Peyer's patch (tissue), 4 donors: ENCODE measurements at places on chromosomes 3 and 15. TPM values are rescaled to one million over a fixed set of nuclear protein-coding genes. Genes with fewer than 3 reads are reported as not detected.

DNA sequence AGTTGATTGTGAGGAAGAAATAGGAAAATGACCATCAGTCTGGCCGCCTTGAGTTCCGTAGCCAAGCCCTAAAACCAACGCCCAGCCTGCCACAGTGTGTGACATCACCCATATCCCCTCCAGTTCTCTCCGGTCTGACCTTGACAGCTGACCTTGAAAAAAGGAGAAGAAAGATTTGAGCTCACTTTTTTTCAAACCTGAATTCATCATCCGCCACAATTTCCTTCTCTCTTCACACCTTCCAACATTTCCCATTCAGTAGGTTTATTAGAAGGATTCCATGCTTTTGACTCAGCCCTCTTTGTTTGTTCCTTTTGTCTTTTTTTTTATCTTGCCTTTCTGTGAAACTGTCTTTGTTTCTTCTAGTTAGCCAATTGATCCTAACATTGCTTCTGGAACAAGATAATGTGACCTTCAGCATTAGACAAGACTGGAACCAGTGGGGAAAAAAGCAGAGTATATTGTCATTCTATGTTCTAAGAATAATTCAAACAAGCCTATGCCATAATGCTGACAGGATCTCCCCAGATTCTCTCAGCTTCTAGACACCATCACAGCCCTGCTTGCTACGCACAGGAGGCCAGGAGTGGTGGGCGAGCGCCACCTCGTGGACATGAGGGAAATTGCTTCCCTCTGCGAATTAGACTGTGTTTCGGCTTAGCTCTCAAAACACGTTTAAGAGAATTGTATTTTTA lies 283.1 kb downstream of the FGF12 start:
- peak; percentile 60 for DNase-seq

DNA sequence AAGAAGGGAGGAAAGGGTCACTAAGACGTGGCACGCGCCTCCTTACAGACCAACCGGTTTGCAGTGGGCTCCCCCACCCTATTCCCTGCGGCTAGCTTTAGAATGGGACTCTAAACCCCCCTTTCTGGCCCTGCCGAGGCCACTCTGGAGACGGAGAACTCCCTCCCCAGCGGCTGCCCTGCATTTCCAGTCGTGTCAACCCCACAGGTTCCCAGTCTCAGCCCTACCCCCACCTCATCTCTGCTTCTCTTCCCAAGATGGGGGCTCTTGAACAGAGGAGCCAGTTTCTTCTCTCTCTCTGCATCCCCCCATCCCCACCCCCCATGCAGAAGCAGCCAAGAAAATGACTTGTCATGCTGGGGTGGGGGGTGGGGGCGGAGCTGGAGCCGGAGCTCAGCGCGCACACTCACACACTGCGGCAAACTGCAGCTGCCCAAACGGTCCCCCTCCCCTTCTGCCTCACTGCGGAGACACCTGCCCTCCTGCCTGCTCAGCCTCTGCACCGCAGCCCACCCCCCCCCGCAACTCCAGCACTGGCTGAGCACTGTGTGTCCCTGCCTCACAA lies 871 bp downstream of the MAP1A start:
- no peak for DNase-seq

GRCh38 chr3:83622526-83622925 lies 1336.3 kb upstream of the CADM2 start:
- DNase-seq, result no peak

GRCh38 chr3:53111822-53112221 lies 18.4 kb downstream of the RFT1 start:
- DNase-seq, result no peak

DNA sequence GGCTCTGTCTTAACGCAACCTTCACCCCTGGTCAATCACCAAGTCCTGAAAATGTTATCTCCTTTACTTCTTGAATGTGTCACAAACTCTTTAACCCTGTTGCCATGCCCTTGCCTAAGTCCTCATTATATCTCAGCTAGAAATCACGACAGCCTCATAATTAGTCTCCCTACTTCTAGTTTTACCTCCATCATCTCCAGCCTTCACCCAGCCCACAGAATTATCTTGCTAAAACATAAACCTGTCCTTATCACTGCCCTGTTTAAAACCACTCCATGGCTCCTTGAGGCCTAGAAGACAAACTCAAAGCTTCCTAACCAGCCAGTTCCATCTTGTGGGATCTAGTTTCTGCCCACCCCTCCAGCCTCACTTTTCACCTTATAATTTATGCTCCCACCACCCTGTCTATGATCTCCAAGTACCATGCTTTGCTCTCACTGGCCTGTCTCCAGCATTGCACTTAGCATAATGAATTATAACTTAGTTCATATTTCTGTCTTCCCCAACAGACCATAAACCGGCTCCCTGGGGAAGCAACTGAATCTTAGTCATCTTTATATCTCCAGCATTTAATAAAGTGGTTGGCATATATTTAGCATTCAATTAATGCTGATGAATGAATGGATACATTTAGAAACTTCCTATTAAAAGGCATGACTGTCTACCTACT lies 39.2 kb downstream of the GPR176 start:
- no peak for DNase-seq

- no peak for DNase-seq
Observed at GRCh38 chr3:133152056-133152455, 113.9 kb downstream of the TMEM108 start.

DNA sequence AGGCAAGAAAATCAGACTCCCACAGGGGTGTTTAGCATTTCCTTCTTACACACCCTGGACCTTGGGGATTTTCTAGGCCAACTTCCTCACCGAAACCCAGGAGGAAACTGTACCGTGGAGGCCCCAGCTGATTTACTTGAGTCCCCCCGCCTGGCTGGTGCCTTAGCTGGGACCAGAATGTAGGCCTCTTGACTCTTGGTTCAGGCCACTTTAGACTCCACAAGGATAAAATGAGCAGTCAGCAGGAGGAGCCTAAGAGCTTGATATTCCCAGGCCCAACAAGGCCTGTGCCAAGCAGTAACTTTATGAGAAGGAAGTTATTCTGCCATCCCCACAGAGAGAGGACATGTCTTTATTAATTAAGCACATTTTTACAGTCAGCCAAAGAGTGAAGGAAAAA lies 4.6 kb upstream of the APBA2 start:
- DNase-seq, result no peak

DNA sequence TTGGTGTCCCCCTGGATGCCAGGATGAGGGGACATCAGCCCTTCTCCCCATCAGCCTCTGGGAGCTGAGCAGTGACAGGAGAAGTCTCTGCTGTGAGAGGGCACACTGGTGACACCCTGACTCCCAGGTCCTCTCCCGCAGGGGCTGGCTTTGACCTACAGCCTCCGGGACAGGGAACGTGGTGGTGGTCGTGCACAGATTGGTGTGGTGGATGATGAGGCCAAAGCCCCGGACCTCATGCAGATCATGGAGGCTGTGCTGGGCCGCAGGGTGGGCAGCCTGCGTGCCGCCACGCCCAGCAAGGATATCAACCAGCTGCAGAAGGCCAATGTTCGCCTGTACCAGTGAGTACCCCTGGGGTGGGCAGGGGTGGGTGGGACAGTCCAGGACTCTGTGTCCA lies 6.8 kb downstream of the VILL start:
- peak; percentile 49 for DNase-seq

FBXW12 gene
- not detected for total RNA-seq

- no peak for DNase-seq
Observed at GRCh38 chr3:149142682-149143081, 13.2 kb downstream of the HPS3 start.

DNA sequence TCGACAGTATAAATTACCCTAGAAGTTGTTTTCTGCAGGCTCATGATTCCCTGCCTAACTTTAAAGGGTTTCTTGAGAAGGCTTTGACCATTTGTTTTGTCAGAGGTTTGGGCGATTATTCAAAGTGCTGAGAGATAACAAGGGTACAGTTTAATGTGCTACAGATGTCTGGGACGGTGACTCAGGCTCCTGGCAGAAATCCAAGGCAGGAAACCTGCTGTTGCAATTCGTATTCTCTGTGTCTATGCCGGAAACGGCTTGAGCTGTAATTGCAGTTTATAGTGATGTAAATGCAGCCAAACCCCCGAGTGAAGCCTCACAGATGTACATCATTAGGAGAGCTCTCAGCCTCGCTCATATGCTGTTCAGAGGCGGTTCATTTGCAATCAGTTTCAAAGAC lies 65.6 kb downstream of the SYNPR start:
- peak; percentile 70 for DNase-seq

- no peak for DNase-seq
Observed at GRCh38 chr3:126946405-126946804, 36.5 kb upstream of the PLXNA1 start.

CNTN3 gene
- total RNA-seq, result 2.4 TPM

PARL gene
- 22.3 TPM for total RNA-seq

GRCh38 chr3:151926956-151927355 lies 53.5 kb downstream of the SUCNR1 start:
- DNase-seq, result no peak

BCL6 gene
- 16.1 TPM for total RNA-seq

DNA sequence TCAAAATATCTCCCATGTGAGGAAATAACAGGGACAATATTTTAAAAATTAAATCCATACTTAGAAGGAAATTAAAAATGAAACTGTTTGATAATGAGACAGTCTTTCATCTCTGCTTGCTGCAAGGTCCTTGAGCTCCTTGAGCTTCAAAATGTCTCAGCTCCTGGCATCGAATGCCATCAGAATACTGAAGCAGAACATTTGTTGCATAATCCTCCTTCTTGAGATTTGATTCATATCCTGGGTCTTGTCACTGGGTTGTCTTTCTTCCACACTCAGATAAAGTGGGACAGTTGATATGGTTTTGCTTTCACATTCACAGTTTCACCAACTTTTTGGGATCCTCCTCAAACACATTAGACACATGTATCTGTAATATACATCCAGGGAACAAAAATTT lies 27.8 kb downstream of the COL8A1 start:
- no peak for DNase-seq
